Activated CD8-positive, alpha-beta memory T cell treated with anti-CD3 and anti-CD28 coated beads for 4 hours (primary cell): ENCODE measurements at places on chromosomes 2 and 18.

DNA sequence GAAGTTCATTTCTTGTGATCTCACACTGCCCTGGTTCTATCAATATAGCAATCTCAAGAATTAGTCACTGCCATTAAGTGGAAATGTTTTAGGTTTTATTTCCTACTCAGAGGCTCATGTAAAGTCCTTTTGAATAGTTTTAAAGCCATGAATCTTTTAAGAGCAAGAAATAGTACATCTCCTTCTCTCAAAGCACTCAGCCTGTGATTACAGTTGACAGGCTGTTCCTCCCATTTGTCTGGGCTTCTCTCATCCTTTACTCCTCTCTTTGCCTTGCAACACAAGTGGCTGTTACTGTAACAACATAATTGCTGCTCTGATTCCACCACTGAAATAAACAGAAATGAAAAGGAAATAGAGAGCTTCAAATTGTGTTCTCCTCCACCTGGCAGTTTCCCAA lies 18.4 kb downstream of the GRP start:
- DNase-seq, result no peak

DNA sequence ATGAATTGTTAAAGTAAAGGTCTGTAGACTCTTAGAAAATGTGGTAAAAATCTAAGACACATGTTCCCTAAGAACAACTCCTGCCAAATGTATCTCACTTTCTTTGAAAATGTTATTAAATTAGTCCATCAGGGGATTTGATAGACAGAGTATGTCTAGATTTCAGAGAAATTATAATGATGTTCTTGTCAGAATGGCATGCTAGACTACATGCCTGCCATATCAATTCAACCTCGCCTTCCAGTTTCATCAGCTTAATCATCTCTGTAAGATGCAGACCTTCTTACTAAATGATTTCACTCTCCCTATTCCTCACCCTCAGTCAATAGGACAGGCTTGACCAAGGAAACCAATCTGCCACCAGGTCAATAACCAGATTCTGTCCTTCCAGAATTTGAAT lies 368.4 kb downstream of the TXNL1 start:
- DNase-seq, result no peak

GRCh38 chr2:211812587-211812986 lies 726.0 kb downstream of the ERBB4 start:
- no peak for DNase-seq

DNA sequence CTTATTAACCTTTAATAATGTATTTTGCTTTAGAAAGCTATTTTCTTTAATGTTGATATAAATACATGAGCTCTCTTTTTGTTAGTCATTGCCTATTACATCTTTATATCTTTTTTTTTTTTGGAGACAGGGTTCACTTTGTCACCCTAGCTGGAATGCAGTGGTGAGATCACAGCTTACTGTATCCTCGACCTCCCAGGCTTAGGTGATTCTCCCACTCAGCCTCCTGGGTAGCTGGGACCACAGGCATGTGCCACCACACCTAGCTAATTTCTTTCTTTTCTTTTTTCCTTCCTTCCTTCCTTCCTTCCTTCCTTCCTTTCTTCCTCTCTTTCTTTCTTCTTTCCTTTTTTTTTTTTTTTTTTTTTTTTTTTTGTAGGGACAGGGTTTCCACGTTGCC lies 15.4 kb downstream of the NAB1 start:
- no peak for DNase-seq

GRCh38 chr2:226649871-226650660 lies 149.6 kb downstream of the IRS1 start:
- DNase-seq, result no peak

GRCh38 chr18:54360406-54360805 lies 2.7 kb downstream of the C18orf54 start:
- DNase-seq, result no peak

DNA sequence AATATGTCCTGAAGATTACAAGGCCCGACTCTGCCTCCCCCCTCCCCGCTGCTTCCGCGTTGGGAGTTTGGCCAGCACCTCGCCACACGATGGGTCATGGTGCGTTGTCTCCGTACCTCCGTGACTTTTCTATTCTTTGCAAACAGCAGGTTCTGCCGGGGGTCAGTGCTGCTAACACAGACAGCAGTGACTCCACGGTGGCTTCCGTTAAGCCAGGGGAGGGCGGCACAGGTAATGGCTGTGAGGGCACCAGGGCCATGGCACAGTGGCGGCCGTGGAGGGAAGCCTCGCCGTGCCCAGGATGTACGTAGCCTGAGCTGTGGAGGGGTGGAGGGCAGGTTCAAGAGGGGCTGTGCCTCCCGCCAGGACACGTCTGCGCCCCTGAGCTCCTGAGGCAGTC lies 115.5 kb downstream of the NFATC1 start:
- no peak for DNase-seq

DNA sequence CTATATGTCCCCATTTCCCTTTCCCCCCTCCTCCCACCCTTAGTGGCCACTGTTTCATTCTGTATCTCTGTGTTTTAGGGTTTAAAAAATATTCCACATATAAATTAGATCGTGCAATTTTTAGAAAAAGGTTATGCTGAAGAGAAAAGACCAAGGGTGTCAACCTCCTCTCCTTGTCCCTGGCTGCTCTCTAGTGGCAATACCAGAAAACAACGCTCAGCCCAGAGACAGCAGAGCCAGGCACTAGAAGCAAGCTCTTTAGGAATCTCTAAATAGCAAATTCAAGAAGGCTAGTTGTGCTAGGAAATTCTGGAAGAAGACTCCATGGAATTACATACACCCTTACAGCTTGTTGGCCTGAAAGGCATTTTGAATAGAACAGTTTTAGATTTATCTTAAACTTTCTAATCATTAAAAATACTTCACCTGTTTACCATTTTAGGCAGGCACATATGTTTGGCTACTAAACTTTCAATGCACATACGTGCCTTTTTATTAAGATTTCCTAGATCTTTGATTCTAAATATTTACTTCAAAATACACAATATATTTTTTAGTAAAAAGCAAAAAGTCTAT lies 35.1 kb upstream of the RASGRP3 start:
- no peak for DNase-seq

DNA sequence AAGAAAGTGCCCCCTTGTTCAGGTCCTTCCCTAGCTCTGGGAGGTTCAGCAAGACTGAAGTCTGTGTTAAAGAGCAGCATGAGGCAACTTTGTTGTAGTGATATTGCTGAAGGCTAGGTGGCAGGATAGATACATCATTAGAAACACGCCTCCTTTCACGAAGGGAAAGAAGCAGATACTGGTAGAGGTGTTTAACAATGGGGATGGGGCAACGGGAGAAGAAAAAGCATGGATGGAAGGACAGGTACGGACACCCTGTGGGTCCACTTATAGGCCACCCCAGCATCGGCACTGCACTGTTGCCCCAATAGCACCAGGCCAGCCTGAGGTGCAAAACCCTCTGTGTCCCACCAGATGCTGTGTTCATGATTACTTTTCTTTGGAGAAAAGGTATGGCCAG lies 3.5 kb upstream of the IGFBP5 start:
- DNase-seq, result no peak

DNA sequence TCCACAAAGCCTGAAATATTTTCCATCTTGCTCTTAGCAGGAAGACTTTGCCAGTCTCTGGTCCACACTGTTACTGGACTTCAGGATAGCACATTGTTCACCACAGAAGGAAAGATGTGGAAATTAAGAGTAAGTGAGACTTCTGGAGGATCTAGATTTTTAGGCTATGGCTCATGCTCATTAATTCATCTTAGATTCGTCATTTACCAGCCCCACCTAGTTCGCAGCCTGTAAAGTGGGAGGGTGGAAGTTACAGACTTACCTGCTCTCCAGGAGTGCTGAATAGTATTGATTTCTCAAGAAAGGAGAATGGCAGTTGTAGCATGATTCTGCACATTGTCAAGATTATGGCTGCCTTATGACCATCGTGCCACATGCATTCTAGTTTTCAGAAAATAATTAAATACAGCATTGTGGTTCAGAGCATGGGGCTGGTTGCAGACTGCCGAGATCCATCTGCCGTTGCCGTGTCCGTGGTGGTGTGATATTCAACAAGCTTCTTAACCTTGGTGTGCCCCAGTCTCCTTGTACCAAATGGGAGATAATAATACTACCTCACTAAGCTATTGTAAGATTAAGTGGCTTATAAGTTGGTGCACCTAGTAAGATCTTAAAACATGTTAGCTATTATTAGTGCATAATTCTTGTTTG lies 56.8 kb downstream of the RNF144A start:
- no peak for DNase-seq

- DNase-seq, result no peak
Observed at GRCh38 chr2:3867469-3867868, 164.1 kb downstream of the DCDC2C start.

DNA sequence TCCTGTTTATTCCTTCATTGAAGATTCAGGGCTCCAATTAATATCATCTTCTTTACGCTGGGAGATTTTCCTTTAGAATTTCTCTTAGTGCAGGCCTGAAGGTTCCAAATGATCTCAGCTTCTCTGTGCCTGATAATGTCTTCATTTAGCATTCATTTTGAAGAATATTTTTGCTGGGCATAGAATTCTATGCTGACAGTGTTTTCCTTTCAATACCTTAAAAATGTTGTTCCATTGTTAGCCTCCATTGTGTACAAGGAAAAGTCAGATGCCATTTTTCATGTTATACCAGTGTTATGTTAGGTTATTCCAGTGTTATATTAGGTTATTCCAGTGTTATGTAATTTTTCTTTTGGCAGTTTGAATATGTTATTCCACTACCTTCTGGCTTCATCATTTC lies 14.9 kb upstream of the OR6B3 start:
- no peak for DNase-seq

DNA sequence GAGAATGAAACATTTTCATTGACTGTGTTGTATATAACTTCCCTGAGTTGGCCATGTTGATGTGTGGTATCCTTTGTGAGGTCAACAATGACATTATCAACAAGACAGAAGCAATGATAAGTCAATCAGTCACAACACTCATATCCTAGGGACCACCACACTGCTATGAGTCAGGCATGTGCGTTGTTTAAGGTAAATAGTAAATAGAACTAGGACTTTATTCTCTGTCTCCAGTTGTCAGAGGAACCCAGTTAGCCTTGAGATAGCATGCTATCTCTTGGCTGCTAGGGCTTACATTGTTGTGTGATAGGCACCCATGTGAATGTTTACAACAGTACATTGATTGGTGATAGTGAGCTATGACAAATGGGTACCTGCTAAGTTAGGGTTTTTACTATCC lies 37.3 kb downstream of the GPD2 start:
- DNase-seq, result no peak

DNA sequence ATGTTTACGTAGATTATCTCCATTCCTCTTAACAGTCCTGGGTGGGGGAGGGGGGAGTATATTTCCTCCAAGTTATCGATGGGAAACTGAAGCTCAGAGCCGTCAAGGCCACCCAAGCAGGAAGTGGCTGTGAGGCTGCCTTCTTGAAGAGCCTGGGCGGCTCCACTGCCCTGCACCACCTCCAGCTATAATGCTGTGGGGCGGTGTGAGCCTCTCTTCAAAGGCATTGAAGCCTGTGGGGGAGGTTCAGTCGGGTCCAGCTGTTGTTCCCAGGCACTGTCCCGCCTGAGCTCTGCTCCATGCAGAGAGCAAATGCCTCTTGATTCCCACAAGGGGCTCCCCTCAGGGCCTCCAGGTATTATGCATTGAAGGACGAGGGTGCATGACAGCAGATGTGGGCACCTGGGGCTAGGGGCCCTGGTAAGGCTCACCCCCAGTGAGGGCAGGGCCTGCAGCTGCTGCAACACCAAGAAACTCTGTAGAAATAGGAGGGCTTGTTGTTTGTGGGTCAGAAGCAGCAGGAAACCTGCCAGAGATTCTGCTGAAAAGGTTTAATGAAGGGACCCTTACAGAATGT lies 29.5 kb upstream of the LAPTM4A start:
- no peak for DNase-seq
